Activated CD8-positive, alpha-beta T cell treated with anti-CD3 and anti-CD28 coated beads, Interleukin-2, amount 10 ng/mL, durations not matched to agents 7 days and 5 days (primary cell): ENCODE measurements at places on chromosomes 4 and X.

GRCh38 chrX:74246524-74246923 is 57.5 kb upstream of the ZCCHC13 start:
- no peak for DNase-seq

- no peak for DNase-seq
Observed at GRCh38 chr4:40681600-40681999, 51.9 kb upstream of the RBM47 start.

DNA sequence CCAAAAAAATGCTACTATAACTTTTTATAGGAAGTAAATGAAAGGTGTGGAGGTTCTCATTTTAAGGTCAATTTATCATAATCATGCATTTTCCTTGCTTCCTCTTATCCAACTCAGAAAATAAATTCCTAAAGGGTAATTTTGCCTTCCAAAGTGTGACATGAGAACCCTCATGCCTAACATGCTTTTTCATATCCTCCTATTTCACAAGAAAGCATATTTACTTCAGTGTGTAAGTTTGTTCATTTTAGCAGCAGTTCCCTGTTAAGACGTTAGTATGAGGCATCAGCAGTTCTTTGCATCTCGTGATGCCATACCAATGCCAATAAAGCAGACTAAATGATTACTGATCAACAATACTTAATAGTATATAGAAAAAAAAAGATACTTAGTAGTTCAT is 18.4 kb downstream of the WDFY3 start:
- no peak for DNase-seq

DNA sequence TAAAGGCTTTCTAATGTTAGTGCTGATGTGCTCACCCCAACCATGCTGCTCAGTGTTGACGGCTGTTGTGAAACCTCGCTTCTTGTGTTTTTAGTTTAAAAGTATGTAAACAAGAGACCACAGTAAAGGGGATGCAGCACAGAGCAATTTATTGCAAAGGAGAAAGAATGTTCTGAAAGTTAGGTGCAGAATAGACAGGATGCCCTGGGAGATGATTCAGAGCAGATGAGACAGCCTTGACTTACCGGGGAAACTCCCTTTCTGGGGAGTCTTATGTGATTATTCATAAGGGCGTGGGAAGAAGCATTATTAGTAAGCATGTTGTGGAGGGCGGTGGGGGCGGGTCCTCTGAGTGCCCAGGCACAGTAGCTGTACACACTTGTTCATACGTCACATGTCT is 47.7 kb downstream of the EVC start:
- no peak for DNase-seq

GRCh38 chr4:65249111-65249510 is 421.2 kb downstream of the EPHA5 start:
- DNase-seq = no peak
